Glutamatergic neuron (in vitro differentiated cells): ENCODE measurements at places on chromosomes 11 and 22. TPM values are rescaled to one million over a fixed set of nuclear protein-coding genes. Genes with fewer than 3 reads are reported as not detected.
A peak's percentile ranks its signal among the peaks of the same experiment; 100 is the strongest.

DNA sequence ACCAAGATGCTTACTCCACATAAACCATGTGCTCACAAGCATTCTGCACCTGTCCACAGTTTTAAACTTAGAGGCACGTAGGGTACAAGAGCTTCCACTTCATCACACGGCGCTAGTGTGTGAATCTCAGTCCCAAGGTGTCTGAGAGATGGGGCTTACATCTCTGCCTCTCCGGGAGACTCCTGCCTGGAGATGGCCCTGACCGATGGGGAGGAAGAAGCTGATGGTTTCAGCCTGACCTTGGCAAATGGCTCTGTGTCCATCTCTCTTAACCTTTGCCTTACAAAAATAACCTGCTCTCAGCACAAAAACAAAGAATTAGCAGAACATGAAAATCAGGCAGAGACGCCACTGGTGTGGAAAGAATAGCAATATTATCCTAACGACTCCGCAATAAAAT is 559.3 kb upstream of the B3GAT1 start:
- H3K27me3 ChIP-seq = peaks cover 8% of the 10 kb centered on the region
- H3K4me1 ChIP-seq = peaks cover 3% of the 10 kb centered on the region
- H3K36me3 ChIP-seq = no peaks in the 10 kb centered on the region
- no peak overlapping the region for H3K27ac ChIP-seq

- no peaks in the 10 kb centered on the region for H3K36me3 ChIP-seq
- H3K4me3 ChIP-seq = no peak overlapping the region
- H3K27ac ChIP-seq = no peak overlapping the region
- DNase-seq = no peak
These were observed 332.2 kb upstream of the RAG2 start for GRCh38 chr11:36930256-36930655.

- no peaks in the 10 kb centered on the region for H3K36me3 ChIP-seq
- no peaks in the 10 kb centered on the region for H3K27me3 ChIP-seq
- no peak overlapping the region for H3K27ac ChIP-seq
These were observed 121.5 kb downstream of the CCDC34 start for GRCh38 chr11:27241311-27242122.

GRCh38 chr11:78023426-78023825 is 350 bp upstream of the KCTD14 start:
- H3K27me3 ChIP-seq = peaks cover 12% of the 10 kb centered on the region
- no peak for DNase-seq
- H3K4me3 ChIP-seq = peak overlapping the region; percentile 64
- H3K4me1 ChIP-seq = no peaks in the 10 kb centered on the region
- no peaks in the 10 kb centered on the region for H3K36me3 ChIP-seq

- DNase-seq = no peak
- no peak overlapping the region for H3K4me3 ChIP-seq
- H3K27me3 ChIP-seq = peaks cover 2% of the 10 kb centered on the region
- H3K27ac ChIP-seq = no peak overlapping the region
- H3K4me1 ChIP-seq = no peaks in the 10 kb centered on the region
These were observed 96.5 kb upstream of the PDGFD start for GRCh38 chr11:104260456-104260855.

The TSGA10IP gene
- not detected for total RNA-seq

DNA sequence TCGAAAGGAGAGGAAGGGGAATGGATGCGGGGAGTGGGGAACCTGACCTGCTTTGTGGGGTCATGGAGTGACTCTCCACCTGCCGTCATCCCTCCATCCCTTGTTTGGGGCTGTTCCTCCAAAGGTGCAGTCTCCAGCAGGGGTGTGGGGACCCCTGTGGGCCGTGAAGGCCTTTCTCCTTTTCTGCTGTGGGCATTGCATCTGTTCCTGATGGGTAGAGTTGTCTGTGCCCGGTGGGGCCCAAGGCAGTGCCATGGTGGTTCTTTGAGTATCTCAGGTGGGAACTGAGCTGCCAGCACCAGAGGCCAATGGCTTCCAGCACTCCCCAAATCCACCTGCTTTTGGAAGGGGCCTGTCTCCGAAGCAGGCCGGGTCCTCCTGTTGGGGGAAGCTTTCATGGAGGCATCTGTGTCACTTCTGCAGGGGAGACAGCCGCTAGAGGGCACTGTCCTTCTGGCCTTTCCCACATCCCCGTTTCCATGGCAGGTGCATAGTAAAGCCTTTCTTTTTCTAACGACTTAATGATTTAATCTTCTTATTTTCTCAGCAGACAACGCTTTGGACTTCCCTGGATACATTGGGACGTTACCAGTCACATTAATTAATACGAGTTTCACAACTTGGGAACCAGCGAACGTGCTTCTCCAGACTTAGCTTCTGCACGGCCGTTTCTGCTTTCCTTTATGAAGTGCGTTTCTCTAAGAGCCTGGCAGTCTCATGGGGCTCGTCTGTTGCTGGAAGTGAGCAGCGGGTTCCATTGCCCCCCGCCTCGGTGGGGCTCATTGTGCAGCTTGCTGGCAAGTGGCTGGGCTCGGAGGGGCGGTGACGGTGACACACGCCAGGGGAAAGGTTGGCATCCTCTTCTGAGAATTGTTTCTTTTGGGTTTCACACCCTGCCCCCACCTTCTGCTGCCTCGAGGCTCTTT is 57.1 kb downstream of the PARVB start:
- H3K4me3 ChIP-seq = no peak overlapping the region
- peak; percentile 87 for DNase-seq
- H3K36me3 ChIP-seq = peaks cover 5% of the 10 kb centered on the region
- H3K27me3 ChIP-seq = peaks cover 5% of the 10 kb centered on the region
- peaks cover 3% of the 10 kb centered on the region for H3K4me1 ChIP-seq

DNA sequence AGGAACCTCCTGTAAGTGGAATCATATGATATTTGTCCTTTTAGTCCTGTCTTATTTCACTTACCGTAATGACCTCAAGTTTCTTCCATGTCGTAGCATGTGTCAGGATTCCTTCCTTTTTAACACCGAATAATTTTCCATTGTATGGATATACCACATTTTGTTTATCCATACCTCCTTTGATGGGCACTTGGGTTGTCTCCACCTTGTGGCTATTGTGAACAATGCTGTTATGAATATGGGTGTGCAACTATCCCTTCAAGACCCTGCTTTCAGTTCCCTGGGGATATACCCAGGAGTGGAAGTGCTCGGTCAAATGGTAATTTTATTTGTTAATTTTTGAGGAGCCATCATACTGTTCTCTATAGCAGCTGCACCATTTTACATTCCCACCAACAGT is 244.9 kb upstream of the BLID start:
- peaks cover 41% of the 10 kb centered on the region for H3K4me1 ChIP-seq
- no peak overlapping the region for H3K4me3 ChIP-seq
- H3K27me3 ChIP-seq = peaks cover 3% of the 10 kb centered on the region

DNA sequence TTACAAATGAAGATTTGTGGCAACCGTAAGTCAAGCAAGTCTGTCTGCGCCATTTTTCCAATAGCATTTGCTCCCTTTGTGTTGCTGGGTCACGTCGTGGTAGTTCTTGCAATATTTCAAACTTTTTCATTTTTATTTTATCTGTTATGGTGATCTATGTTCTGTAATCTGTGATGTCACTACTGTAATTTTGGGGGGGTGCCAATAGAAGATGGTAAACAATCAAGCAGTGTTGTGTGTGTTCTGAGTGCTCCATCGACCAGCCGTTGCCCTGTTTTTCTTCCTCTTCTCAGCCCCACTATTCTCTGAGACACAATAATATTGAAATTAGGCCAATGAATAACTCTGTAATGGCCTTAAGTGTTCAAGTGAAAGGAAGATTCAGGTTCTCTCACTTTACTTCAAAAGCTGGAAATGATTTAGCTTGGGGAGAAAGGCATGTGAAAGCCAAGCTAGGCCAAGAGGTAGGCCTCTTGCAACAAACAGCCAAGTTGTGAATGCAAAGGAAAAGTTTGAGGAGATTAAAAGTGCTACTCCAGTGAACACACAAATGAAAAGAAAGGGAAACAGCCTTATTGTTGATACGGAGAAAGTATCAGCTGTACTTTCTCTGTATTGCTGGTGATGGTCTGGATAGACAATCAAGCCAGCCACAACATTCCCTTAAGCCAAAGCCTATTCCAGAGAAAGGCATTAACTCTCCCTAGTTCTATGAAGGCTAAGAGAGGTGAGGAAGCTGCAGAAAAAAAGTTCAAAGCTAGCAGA is 7.5 kb downstream of the ZC3H12C start:
- no peak overlapping the region for H3K4me3 ChIP-seq
- DNase-seq = no peak
- H3K27ac ChIP-seq = no peak overlapping the region
- no peaks in the 10 kb centered on the region for H3K27me3 ChIP-seq
- H3K36me3 ChIP-seq = peaks cover 4% of the 10 kb centered on the region

DNA sequence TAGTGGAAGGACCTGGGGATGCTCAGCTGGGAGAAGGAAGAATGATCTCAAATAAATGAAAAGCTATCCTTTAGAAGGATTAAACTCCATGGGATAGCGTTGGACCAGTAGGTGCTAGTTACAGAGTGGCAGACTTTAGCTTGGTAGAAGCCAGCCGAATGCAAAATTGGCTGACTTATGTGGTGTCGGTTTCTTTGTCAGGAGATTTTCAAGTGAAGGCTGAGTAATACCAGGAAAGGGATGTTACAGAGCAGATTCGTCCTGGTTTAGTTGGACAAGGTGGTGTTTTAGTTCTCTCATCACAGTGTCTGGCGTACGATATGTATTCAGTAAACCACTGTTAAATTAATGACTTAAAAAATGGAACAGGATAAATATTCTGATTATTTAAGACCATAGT is 26.0 kb downstream of the FDX1 start:
- no peaks in the 10 kb centered on the region for H3K27me3 ChIP-seq
- H3K27ac ChIP-seq = peak overlapping the region; percentile 63

DNA sequence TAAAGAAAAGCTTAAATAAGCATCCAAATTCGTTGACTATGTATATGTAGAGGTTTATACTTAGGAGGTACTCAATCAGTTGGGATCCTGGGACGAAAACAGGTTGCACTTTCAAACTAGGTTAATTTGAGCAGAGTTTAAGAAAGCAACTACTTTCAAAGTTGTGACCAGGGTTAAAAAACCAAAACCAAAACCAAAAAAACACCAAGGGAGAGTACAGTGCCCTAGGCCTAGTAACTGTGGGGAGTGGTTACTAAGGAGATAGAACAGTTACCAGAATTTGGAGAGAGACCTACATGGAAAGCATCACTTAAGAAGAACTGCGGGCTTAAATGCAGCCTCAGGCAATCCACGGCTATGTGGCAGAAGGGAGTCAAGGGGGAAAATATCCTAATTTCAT is 148.3 kb downstream of the JRKL start:
- no peak for DNase-seq
- H3K36me3 ChIP-seq = no peaks in the 10 kb centered on the region
- H3K27ac ChIP-seq = no peak overlapping the region
- no peak overlapping the region for H3K4me3 ChIP-seq
- no peaks in the 10 kb centered on the region for H3K27me3 ChIP-seq

The TMPRSS5 gene
- 1.3 TPM for total RNA-seq

The SMIM38 gene
- 0.32 TPM for total RNA-seq

DNA sequence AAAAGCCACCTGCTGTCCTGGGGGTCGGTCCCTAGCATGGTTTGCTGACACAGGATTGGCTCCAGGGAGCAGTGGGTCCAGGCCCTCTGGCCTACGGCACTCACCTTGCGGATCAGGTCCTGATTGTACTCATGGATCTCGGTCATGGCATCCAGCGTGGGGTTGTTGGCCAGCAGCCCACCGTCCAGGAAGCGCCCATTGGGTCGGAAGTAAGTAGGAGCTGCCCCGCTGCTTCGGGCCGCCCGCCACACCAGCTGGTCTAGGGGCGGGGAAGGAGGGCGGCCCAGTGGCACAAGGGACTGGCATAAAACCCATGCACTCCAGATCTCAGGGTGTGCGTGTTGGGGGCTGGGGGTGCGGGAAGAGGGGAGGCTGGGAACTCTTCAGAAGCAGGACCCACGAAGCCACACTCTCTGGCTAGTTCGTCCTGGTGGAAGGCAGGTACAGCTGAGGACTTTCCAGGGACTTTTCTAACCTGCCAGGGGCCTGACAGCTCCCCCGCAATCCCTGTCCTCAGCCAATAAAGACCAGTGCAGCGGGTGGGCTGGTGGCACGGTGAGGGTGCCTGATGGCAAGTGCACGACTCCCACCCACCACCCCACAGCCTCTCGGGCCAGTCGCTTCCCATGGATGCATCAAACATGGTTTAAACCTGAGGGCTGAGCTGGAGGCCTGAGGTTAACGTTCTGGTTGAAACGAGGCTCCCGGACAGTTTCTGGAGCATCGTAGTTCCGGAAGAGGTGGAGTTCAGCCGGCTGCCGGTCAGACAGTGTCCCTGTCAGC is 5.1 kb upstream of the BAIAP2L2 start:
- H3K36me3 ChIP-seq = no peaks in the 10 kb centered on the region
- no peak for DNase-seq
- peaks cover 5% of the 10 kb centered on the region for H3K4me1 ChIP-seq
- peaks cover 5% of the 10 kb centered on the region for H3K27me3 ChIP-seq
- H3K27ac ChIP-seq = no peak overlapping the region

DNA sequence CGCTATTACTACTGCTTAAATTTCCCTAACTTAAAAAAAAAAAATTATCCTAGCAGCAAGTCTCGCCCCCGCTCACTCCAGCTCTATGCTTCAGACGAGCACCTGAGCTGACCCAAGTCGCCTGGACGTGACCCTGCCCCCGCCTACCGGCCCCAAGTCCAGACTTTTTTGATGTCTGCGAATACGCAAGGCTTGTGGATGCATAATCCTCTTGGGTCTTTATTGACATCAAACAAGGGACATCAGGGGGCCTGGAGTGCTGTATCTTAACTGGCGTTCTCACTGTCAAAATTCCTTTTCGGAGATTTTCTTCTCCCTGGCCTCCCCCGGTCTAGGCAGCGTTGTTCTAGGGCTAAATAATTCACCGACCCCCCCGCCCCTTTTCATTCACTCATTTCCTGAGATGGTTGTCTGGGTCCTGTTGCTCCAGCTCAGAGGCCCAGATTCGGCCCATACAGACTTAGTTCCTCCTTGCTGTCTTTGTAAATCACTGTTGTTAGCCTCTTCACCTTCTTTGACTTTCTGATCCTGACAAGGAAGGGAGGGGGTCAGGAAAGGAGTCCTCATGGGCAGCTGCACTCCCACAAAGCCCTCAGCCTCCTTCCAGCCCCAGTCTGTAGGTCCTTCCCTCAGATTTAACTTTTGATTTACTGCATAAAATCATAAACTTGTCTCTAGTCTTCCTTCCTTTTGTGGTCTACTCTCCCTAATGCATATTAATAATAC is 601 bp upstream of the LRP4 start:
- peak overlapping the region; percentile 39 for H3K27ac ChIP-seq
- peaks cover 15% of the 10 kb centered on the region for H3K27me3 ChIP-seq
- peak overlapping the region; percentile 70 for H3K4me3 ChIP-seq
- no peak for DNase-seq
- peaks cover 6% of the 10 kb centered on the region for H3K36me3 ChIP-seq

DNA sequence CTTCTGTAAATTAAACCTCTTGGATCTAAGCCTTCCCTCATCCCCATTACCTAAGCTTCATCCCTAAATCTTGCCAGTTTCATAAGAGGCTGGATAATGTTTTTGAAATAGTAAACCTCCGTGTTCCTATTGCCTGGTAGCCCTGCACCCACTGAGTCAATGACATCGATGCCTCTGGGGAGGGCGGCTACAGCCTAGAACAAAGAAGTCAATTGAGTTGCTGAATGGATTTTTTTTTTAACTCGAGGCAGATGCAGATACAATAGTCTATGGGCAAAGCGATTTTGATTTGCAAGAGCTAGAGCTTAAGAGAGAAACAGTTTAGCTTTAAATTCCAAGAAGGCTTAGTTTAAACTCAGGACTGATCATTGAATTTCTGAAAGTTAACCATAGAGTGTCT is 121.3 kb downstream of the NECTIN1 start:
- no peak overlapping the region for H3K27ac ChIP-seq
- H3K4me3 ChIP-seq = no peak overlapping the region
- peaks cover 5% of the 10 kb centered on the region for H3K27me3 ChIP-seq
- H3K36me3 ChIP-seq = no peaks in the 10 kb centered on the region
- no peak for DNase-seq

The C11orf97 gene
- total RNA-seq = not detected
